ENCODE measurements at places on chromosomes 4 and X.

DNA sequence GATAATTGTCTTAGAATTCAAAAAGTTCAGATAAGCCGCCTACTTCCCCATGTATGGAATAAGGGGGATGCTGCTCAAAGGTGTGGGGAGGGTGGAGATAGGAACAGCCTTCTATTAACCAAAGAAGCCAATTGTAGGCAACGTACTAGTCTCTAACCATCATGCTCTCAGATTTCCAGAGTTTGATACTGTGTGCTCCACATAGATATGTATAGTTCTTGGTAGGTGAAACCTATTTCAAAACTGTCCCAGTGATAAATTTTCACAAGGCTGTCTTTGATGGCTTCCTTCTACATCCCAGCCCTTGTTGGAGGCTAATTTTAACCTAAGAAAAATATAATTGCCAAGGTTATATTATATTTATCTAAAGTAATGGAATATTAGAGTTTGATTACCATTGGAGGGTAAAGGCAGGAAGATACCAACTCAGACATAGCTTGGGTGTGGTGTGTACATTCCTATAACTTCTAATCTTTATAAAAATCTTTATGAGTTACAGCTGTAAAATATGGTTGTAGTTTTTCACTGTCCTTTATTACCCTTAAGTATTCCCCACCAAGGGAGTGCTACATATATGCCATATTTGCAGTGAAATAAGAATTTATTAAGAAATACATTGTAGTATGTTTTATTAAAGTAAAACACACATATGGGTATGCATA lies 87.7 kb downstream of the SLC4A4 start:
- DNase-seq, result no peak
- no peaks in the 10 kb centered on the region for H3K27me3 ChIP-seq
- H3K36me3 ChIP-seq, result no peaks in the 10 kb centered on the region
- H3K27ac ChIP-seq, result no peak overlapping the region
- no peak overlapping the region for H3K4me3 ChIP-seq
- no peaks in the 10 kb centered on the region for H3K4me1 ChIP-seq

- DNase-seq, result peak; percentile 0
- no peaks in the 10 kb centered on the region for H3K27me3 ChIP-seq
- H3K27ac ChIP-seq, result no peak overlapping the region
- no peaks in the 10 kb centered on the region for H3K36me3 ChIP-seq
- H3K4me1 ChIP-seq, result no peaks in the 10 kb centered on the region
Measured at GRCh38 chrX:43269201-43269600, 386.9 kb upstream of the MAOA start.

DNA sequence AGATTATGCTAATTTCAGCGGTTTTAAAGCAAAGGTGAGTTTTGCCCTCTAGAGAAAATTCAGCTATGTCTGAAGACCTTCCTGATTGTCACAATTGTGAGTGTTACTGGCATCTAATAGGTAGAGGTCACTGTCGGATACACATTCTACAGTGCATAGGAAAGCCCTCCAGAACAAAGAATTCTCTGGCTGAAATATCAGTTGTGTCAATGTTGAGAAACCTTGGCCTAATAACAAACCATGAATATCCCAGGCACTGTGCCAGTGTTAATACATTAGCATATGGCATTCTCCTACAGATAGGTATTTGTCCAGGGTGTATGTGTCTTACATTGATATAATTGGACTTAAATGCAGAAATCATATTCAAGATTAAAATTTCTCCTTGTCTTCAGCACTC lies 294.3 kb downstream of the FSTL5 start:
- H3K27me3 ChIP-seq, result no peaks in the 10 kb centered on the region
- no peaks in the 10 kb centered on the region for H3K4me1 ChIP-seq
- no peak overlapping the region for H3K4me3 ChIP-seq
- no peak for DNase-seq

GRCh38 chrX:150080497-150080896 lies 142.2 kb upstream of the EOLA2 start:
- H3K4me3 ChIP-seq, result no peak overlapping the region
- H3K27me3 ChIP-seq, result no peaks in the 10 kb centered on the region
- DNase-seq, result no peak
- H3K27ac ChIP-seq, result no peak overlapping the region
- H3K36me3 ChIP-seq, result no peaks in the 10 kb centered on the region
- H3K4me1 ChIP-seq, result no peaks in the 10 kb centered on the region

DNA sequence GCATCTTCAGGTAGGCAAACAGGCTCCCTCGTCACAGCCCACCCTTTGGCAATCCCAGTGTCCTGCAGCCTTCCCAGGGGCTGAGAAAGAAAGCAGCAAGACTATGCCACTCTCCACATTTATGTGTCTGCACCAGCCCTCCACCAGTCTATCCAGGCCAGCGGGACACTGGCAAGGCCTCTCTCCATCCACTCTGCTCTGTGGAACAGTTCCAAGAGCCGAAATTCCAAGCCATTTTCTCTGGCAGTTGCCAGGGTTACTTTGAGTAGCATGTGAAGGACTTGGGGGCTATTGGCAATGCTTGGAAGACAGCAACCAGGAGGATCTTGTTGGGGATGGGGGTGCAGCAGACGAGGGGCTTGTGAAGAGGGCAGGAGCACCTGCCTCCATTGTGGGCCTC lies 52.1 kb downstream of the TSC22D3 start:
- no peak overlapping the region for H3K4me3 ChIP-seq
- no peak overlapping the region for H3K27ac ChIP-seq
- peaks cover 70% of the 10 kb centered on the region for H3K4me1 ChIP-seq
- H3K27me3 ChIP-seq, result no peaks in the 10 kb centered on the region
- no peak for DNase-seq

DNA sequence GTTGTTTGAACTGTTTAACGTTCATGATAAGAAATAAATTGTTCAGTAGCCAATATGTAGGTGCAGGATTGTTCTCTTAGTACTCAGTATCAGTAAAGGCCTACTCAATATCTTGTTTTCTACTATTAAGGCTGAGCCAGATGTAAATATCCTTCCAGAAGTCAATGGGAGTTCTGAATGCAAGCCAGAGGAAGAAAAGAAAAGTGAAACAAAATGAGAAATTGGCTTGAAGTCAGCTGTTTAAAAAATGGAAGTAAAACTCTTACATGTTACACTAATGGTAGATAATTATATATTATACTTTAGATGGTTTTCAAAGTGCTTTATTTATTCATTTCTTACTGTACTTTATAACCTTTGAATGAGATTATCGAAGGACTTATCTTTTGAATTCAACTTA lies 1417.9 kb downstream of the ADGRL3 start:
- no peaks in the 10 kb centered on the region for H3K27me3 ChIP-seq
- no peak overlapping the region for H3K27ac ChIP-seq
- no peak for DNase-seq
- H3K36me3 ChIP-seq, result no peaks in the 10 kb centered on the region
- H3K4me3 ChIP-seq, result no peak overlapping the region

- H3K4me1 ChIP-seq, result no peaks in the 10 kb centered on the region
- H3K27me3 ChIP-seq, result no peaks in the 10 kb centered on the region
- no peaks in the 10 kb centered on the region for H3K36me3 ChIP-seq
- H3K27ac ChIP-seq, result no peak overlapping the region
Measured at GRCh38 chr4:80876810-80877209, 153.7 kb upstream of the BMP3 start.

- H3K27ac ChIP-seq, result no peak overlapping the region
- H3K36me3 ChIP-seq, result no peaks in the 10 kb centered on the region
- H3K4me3 ChIP-seq, result no peak overlapping the region
- no peak for DNase-seq
- H3K27me3 ChIP-seq, result no peaks in the 10 kb centered on the region
- no peaks in the 10 kb centered on the region for H3K4me1 ChIP-seq
Measured at GRCh38 chr4:148261848-148262247, 180.4 kb downstream of the NR3C2 start.

GRCh38 chr4:172654457-172654856 lies 514.2 kb upstream of the GALNT7 start:
- H3K36me3 ChIP-seq, result no peaks in the 10 kb centered on the region
- no peaks in the 10 kb centered on the region for H3K4me1 ChIP-seq
- DNase-seq, result no peak
- no peak overlapping the region for H3K4me3 ChIP-seq
- H3K27me3 ChIP-seq, result no peaks in the 10 kb centered on the region

DNA sequence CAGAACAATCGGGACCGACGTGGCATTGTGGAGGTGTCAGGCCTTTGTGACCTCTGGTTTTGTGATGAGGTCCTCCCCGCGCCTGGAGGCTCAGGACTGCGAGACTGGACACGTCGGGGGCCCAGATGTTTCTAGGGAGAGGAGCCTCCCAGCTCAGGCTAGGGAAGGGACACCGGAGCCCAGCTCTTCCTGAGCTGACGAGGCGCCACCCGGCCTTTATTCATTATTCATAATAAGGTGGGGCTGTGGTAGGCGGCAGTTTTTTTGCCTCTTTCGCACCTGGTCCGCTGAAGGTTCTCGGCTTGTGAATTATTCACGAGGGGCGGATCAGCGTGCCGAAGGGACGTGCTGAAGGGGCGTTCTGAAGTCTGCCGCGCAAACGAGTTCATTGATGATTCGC lies 2.3 kb upstream of the UBA1 start:
- H3K36me3 ChIP-seq, result no peaks in the 10 kb centered on the region
- H3K27me3 ChIP-seq, result peaks cover 7% of the 10 kb centered on the region
- DNase-seq, result peak; percentile 25
- H3K4me1 ChIP-seq, result peaks cover 19% of the 10 kb centered on the region

DNA sequence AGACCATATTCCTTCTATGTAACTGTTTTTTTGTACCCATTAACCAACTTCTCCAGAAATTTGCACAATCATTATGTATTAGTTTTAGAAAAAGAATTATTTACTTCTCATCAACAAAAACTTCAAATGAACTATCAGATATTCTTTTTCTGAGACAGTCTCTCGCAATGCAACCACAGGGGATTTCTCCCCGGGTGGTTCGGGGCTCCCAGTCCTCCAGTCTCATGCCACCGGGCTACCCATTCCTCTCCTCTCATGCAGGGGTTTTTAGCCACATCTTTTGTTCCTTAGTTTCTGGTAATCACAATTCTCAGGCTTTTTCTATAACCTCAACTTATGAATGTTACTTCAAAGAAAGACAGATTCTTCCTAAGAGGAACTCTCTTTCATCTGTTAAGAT lies 46.6 kb upstream of the CLNK start:
- H3K36me3 ChIP-seq, result no peaks in the 10 kb centered on the region
- no peak overlapping the region for H3K4me3 ChIP-seq
- H3K27ac ChIP-seq, result no peak overlapping the region

GRCh38 chrX:74291577-74291963 lies 12.4 kb upstream of the ZCCHC13 start:
- no peaks in the 10 kb centered on the region for H3K27me3 ChIP-seq
- H3K36me3 ChIP-seq, result no peaks in the 10 kb centered on the region
- H3K4me3 ChIP-seq, result peak overlapping the region; percentile 43
- no peak for DNase-seq

- H3K4me1 ChIP-seq, result peaks cover 30% of the 10 kb centered on the region
- no peaks in the 10 kb centered on the region for H3K27me3 ChIP-seq
- no peaks in the 10 kb centered on the region for H3K36me3 ChIP-seq
- no peak overlapping the region for H3K4me3 ChIP-seq
Measured at GRCh38 chr4:140233791-140234696, 80.1 kb upstream of the MAML3 start.

GRCh38 chrX:21383546-21383945 lies 9.3 kb downstream of the CNKSR2 start:
- H3K36me3 ChIP-seq, result no peaks in the 10 kb centered on the region
- no peaks in the 10 kb centered on the region for H3K4me1 ChIP-seq
- H3K27ac ChIP-seq, result no peak overlapping the region
- no peaks in the 10 kb centered on the region for H3K27me3 ChIP-seq

DNA sequence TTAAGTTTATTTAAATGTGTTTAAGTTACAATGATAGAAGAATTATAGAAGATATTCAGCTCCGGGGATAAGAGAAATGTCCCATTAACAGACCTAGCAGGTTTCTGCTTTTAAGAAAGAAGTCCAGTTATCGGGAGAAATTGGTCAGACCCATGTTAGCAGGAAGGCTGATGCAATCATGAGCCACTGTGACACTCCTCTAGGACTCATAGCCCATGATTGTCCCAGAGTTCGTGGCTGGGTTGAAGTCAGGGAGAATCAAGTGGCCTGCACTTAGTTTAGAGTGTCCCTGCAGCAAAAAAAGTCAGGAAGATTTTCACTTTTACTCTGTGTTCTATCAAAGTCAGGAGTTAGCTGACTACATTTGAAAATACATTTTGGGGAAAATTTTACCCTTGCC lies 72.0 kb downstream of the TMEM144 start:
- peak; percentile 15 for DNase-seq
- H3K36me3 ChIP-seq, result no peaks in the 10 kb centered on the region
- H3K4me1 ChIP-seq, result peaks cover 7% of the 10 kb centered on the region
- no peak overlapping the region for H3K27ac ChIP-seq
- H3K27me3 ChIP-seq, result no peaks in the 10 kb centered on the region

DNA sequence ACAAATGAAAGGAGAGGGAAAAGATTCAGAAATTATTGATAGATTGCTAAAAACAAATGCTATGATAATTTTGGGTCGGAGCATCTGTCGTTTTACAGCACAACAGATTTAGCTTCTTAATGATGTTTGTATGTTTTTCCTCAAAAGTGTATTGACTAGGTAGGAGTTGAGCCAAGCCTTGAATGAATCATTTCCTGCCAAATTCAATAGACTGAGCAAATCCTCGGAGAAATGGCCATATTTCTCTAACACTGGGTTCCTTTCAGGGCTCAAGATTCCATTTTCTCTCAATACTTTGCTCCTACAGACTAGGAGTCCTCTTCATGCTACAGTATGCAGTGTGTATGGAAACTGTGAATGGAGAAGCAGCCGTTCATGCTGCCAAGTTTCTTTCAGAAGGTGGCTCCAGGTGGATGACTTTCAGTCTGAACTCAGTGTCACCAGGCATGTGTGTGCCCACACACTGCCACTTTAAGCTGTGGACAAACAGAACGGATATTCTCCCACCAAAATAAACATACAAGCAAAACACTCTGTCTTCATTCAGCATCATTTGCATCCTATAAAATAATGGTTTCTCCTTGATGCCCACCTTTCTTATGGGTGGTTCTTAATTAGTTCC lies 146.0 kb downstream of the TBL1X start:
- no peak overlapping the region for H3K4me3 ChIP-seq
- H3K27me3 ChIP-seq, result no peaks in the 10 kb centered on the region
- no peak overlapping the region for H3K27ac ChIP-seq
- H3K36me3 ChIP-seq, result no peaks in the 10 kb centered on the region

DNA sequence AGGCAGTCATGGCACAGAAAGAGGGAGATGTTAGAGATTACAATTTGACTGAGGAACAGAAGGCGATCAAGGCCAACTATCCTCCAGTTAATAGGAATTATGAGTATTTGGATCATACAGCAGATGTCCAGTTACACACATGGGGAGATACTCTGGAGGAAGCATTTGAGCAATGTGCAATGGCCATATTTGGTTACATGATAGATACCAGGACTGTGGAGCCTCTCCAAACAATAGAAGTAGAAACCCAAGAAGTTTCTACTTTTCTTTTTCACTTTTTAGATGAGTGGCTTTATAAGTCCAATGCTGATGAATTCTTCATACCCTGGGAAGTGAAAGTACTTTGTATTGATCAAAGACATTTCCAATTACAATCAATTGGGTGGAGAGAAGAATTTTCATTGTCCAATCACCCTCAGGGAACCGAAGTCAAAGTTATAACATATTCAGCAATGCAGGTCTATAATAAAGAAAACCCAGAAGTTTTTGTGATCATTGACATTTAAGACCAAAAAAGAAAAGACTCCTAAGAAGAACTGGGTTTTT lies 139.1 kb downstream of the MAB21L2 start:
- H3K36me3 ChIP-seq, result no peaks in the 10 kb centered on the region
- no peak overlapping the region for H3K27ac ChIP-seq
- H3K4me3 ChIP-seq, result no peak overlapping the region
- DNase-seq, result peak; percentile 23
- H3K27me3 ChIP-seq, result no peaks in the 10 kb centered on the region
- H3K4me1 ChIP-seq, result no peaks in the 10 kb centered on the region

Data from cardiac muscle cell (in vitro differentiated cells and primary cell).